ENCODE measurements at places on chromosomes 7 and 10.
A peak's percentile ranks its signal among the peaks of the same experiment; 100 is the strongest.

- no peak for DNase-seq
Observed at GRCh38 chr7:3589752-3590151, 288.7 kb downstream of the SDK1 start.

DNA sequence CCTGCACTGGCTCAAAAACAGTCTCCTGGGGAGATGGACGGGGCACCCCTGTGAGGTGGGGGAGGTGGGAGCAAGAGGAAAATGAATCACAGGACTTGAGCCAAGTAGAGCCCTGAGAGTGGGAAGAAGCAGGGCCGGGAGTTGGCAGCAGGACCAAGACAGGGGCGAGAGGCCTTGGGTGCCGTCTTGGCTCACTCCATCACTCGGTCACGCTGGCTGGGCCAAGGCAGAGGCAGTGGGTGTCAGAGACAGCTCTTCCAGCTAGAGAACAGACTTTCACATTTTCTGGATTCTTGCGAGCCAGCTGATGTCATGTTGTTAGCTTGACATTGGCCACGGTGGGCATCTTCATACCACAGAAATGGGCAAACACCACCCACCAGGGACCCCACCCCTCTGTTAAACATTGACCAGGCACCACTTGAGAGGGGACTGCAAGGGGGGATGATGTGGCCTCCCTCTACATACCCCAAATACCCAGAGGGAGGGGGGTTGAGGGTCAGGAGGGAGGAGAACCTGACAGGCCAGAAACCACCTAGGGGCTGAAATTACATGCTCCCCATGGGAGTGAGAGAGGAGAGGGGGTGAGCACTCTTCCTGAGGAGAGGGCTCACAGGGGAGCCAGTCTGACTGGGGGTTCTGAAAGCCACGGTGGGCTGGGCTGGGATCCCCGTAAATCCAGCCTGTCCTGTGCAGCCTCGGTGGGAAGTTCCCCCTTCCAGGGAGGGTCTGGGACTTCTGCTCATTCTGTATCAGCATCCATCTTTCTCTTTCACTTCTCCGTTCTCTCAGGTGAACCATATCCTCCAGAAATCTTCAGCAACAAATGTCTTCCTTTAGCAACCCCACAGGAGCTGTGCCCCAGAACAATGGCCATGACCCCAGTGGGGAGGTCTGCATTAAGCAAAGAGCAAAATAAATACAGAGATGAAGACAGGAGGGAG lies 19.6 kb downstream of the CAMK2B start:
- DNase-seq: no peak

GRCh38 chr7:23335621-23336020 lies 36.5 kb downstream of the MALSU1 start:
- DNase-seq: no peak

- no peak for DNase-seq
Observed at GRCh38 chr7:98935811-98936210, 57.5 kb downstream of the TRRAP start.

GRCh38 chr10:1050145-1050544 lies 1.2 kb upstream of the IDI1 start:
- DNase-seq: no peak

DNA sequence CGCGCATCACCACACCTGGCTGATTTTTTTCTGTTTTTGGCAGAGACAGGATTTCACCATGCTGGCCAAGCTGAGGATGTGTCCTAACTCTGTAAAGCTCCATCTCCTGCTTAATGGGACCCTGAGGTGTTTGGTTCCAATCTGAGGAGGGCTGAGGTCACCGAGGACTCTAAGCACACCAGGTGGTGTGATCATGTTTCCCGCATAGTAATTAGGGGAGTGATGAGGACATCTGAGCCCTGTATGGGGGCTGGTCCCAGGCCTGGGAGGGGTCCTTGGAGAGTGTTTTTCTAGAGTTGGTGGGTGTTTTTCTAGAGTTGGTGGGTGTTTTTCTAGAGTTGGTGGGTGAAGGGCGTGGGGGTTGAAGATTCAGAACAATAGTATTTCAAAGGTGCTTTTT lies 3.0 kb upstream of the ABHD11 start:
- DNase-seq: no peak

GRCh38 chr7:18684916-18685315 lies 189.4 kb downstream of the HDAC9 start:
- no peak for DNase-seq

- no peak for DNase-seq
Observed at GRCh38 chr7:69076566-69076965, 521.7 kb upstream of the AUTS2 start.

- DNase-seq: no peak
Observed at GRCh38 chr10:68096913-68097516, 12.3 kb upstream of the MYPN start.

- peak; percentile 2 for DNase-seq
Observed at GRCh38 chr7:53350241-53350640, 314.8 kb downstream of the POM121L12 start.

DNA sequence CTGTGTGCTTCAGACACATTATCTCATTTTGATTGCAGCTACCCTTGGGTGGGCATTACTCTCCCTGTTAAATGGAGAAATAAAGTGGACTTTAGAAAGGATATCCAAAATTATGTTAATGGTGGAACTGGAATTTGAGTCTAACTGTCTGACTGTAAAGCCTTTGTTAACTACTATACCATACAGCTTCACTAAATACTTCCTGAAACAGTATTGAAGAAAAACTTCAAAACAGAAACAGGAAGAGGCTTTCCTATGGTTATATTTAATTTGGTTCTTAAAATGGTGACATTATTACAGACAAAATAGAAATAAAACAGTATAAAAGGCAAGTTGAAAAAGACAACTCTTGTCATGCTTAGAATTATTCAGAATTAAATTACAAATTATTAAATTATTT lies 25.0 kb downstream of the SPAG6 start:
- no peak for DNase-seq

DNA sequence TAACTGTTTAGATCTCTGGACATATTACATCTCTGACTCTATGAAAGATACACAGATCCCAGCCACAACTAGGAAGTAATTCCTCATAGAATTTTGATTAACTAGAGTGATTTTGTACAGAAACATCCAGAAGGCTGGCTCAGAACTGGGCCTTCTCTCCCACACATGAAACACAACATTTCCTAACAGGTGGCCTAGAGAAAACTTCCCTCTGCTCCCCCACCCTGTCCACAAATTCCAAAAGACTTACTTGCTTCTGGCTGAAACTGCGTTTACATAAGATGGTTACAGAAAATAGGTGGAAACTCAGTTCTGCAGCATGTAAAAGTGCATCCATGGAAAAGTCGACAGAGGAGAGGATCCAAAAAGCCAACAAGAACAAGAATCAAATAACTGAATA lies 132.9 kb downstream of the FZD1 start:
- no peak for DNase-seq

DNA sequence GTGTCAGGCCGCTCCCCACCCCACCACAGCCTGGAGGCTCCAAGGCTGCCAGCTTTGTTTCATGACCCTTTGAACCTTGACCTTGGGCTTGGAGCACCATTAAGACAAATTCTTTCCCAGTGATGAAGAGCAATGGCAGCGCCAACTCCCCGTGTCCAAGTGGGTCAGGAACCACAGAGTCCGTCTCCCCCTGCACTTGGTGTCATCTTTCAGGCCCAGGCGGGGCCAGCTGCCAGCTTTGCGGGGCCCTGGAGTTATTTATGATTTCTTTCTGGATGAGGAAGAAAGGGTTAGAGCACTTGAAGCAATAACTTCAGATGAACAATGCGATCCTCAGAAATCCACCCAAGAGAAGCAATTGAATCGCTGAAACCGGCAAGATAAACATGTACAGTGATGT lies 110.8 kb downstream of the MYL10 start:
- DNase-seq: no peak

- no peak for DNase-seq
Observed at GRCh38 chr10:30170146-30170545, 110.8 kb upstream of the JCAD start.

- DNase-seq: no peak
Observed at GRCh38 chr10:28619455-28619854, 57.9 kb upstream of the BAMBI start.

DNA sequence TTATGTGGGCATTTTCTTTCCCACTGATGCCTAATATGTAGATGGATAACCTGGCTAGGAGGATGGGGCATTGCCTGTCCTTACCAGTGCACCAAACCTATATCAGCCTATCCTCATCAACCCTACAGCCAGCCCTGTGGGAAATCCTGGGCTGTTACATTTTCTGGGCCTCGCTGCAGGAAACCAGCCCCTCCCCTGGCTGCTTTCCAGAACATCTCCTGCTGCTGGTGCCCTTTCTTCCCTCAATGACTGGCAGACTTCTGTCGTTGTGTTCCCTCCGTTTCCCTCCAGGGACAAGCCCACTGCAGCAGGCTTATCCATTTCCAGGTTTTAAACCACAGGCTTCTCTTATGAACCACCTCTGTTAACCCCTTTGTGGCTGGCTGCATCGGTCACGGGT lies 486.1 kb upstream of the COBL start:
- DNase-seq: no peak

- no peak for DNase-seq
Observed at GRCh38 chr10:85067955-85068354, 739.6 kb downstream of the CCSER2 start.

DNA sequence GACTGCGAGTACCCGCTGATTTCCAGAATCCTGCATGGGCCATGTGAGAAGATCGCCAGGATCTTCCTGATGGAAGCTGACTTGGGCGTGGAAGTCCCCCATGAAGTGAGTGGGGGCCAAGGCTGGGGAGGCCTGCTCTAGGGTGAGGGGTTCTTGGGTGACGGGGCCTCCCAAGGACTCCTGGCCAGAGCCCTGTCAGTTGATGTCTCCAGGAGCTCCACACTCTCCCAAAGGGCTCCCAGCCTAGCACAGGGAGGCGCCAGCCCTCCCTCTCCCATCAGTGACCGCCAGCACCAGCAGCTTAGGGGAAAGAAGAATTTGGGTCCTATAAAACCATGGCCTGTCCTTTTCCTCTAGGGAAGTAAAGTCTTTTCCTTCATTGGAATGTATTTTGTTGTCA lies 9.8 kb upstream of the ZNF22 start:
- DNase-seq: no peak

DNA sequence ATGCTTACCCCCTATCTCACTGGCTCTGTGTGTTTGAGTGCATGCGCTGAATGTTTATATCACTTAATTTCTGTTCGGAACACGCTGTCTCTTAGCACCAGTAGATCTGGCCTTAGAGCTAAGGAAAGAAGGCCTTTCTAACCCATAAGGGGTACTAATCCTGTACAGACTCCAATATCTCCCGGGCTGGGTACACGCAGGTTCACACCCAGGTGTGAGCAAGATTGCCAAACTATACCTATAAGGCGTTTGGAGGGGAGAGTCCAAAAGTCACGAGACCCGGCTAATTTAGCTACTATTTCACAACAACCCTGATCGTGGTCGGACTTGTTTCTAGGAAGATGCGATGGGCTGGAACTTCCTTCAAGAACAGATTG lies 727 bp upstream of the PDSS1 start:
- no peak for DNase-seq

- DNase-seq: no peak
Observed at GRCh38 chr7:2379821-2380450, 23.5 kb upstream of the CHST12 start.

DNA sequence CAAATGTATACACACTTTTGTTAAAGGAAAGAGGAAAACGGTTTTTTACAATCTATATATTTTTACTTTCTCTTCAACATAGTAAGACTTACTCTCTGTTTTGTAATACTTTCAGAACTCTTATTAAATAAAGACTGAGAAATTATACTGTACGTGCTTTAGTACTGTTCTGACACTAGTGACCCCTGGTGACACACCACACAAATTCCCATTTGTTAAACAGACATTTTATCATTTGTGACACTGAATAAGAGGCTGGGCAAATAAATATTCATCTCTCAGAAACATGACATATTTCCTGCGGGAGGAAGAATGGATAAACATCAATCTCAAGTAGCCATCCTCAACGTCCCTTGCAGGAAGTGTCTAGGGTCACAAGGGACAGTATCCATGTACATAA lies 68.9 kb upstream of the ZNF33B start:
- no peak for DNase-seq

- no peak for DNase-seq
Observed at GRCh38 chr7:162632-163297, 29.6 kb upstream of the FAM20C start.

GRCh38 chr7:156640949-156641485 lies 443 bp downstream of the RNF32 start:
- DNase-seq: peak; percentile 68

- no peak for DNase-seq
Observed at GRCh38 chr7:36658335-36659171, 65.7 kb downstream of the AOAH start.

- no peak for DNase-seq
Observed at GRCh38 chr10:43681220-43681619, 32.5 kb upstream of the ZNF32 start.

- DNase-seq: no peak
Observed at GRCh38 chr10:28890121-28890950, 213.0 kb downstream of the BAMBI start.

DNA sequence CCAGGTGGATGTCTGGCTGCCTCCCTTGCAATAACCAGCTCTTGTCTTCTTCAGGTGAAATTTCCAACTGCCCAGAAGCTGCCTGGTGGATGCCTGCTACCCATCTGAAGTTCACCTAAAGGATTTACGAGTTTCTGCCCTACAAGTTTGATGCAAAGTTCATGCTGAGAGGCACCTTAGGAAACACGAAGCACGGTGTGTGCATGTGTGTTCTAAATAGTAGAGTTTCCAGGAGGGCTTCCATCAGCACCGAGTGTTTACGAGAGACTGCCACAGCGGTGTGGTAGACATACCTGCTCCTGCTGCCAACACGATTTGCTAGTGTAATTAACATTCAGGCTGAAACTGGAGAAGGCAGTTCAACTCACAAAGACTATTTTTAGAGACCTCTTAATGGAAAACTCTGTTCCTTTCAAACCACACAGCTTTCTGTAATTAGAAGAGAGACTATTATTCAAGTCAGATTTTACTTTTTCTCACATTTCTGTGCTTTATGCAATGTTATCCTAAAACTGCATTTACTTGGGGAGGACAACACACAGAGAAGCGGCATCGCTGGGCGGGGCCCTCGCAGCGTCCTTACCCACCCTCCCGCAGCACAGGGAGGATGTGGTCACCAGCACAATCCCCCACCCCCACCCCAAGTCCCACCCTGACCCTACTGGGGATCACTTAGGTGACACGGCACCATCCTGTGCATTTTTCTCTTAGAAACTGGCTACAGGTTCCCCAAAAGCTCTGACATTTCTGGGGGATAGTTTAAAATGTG lies 15.5 kb upstream of the CPXM2 start:
- DNase-seq: no peak

- no peak for DNase-seq
Observed at GRCh38 chr10:122331615-122332446, 42.7 kb upstream of the PLEKHA1 start.

DNA sequence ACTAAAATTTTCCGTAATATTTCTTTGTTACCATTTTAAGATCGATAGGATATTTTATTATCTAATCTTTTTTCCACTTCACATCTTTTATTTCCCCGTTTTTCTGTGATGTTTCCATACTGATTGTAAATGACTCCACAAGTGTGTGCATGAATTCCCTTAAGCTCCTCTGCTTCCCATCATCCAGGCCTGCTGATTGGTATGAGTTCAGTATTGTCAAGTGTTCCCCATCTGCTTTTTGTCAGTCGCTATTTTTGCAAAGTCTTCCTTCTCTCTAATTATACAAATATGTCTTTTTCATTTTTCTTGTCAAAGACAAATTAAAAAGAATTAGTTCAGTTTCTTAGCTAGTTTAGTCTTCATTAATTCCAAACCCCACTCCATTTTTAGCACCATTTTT lies 184.7 kb downstream of the EXOC4 start:
- no peak for DNase-seq
